GM06990 (cell line): ENCODE measurements at places on chromosomes 11 and 22.

- no peak for DNase-seq
These were observed 4.7 kb downstream of the HARBI1 start for GRCh38 chr11:46612326-46612725.

DNA sequence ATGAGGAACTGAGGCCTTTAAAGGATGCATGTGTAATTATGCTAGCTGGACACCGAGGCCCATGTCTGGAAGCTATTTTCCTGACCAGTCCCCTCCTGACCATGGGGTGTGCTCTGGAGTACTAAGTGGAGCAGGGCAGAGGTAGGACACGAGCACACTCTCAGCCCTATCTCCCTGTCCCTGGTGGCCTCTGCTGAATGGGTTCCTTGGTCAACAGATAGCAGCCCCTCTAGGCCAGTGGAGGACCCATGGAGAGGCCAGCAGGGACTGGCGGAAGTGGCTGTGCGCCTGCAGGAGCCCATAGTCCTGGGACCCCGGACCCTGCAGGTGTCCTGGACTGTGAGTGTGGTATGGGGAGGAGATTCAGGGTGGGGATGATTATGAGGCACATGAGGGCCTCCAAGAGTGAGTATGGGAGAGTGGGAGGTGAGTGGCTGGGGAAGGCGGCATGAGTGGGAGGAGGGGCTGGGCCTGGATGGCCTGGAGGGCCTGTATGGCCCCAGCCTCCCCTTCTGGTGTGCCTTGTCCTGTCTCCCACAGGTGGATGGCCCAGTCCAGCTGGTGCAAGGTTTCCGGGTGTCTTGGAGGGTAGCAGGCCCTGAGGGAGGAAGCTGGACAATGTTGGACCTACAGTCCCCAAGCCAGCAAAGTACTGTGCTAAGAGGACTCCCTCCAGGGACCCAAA lies 9.5 kb downstream of the ROBO3 start:
- no peak for DNase-seq

- no peak for DNase-seq
These were observed 4.8 kb downstream of the DIXDC1 start for GRCh38 chr11:111941963-111942362.

DNA sequence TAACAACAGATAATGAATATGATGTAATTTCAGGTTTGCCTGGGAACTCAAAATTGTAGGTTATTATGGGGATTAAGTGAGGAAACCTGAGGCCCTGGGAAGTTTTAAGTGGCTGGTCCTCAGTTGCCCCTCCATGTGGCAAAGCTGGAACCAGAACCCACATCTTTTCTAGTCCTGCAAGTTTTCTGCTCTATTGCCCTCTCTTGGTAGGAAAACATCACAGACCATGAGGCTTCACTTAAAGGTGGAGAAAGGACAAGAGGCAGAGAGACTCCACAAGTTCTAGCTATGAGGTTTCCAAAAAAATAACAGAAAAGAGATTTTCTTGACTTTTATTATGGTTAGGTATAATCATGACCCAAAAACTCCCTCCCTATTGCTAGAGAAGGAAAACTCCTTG lies 115.5 kb upstream of the DDI1 start:
- DNase-seq = no peak

- no peak for DNase-seq
These were observed 4.7 kb downstream of the DPP3 start for GRCh38 chr11:66484806-66485380.

DNA sequence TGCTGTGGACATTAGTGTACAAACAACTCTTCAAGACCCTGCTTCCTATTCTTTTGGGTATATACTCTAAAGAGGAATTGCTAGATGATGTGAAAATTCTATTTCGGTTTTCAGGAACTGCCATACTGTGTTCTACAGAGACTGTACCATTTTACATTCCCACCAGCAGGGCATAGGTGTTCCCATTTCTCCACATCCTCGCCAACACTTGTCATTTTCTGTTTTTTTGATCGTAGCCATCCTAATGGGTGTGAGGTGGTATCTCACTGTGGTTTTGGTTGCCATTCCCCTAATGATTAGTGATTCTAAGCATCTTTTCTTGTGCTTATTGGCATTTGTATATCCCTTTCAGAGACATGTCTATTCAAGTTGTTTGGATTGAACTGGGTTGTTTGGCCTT lies 29.8 kb upstream of the GRK3 start:
- no peak for DNase-seq

DNA sequence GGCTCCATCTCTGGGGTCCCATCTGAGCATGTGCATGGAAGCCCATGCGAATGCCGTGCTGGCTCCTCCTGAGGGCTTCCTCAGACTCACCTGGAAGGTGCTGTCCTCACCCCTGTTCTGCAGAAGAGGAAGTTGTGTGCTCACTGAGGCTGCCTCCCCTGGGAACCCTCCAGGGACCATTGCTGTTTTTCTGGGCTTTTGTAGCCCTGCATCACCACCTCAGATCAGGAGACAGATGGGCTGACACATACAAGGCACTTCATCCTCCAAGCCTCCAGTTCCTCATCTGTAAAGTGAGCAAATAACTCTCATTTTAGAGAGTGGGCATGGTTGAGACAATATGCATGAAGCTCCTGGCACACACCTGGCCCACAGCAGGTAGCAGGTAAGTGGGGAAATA lies 12.1 kb upstream of the LRRC32 start:
- DNase-seq = no peak

DNA sequence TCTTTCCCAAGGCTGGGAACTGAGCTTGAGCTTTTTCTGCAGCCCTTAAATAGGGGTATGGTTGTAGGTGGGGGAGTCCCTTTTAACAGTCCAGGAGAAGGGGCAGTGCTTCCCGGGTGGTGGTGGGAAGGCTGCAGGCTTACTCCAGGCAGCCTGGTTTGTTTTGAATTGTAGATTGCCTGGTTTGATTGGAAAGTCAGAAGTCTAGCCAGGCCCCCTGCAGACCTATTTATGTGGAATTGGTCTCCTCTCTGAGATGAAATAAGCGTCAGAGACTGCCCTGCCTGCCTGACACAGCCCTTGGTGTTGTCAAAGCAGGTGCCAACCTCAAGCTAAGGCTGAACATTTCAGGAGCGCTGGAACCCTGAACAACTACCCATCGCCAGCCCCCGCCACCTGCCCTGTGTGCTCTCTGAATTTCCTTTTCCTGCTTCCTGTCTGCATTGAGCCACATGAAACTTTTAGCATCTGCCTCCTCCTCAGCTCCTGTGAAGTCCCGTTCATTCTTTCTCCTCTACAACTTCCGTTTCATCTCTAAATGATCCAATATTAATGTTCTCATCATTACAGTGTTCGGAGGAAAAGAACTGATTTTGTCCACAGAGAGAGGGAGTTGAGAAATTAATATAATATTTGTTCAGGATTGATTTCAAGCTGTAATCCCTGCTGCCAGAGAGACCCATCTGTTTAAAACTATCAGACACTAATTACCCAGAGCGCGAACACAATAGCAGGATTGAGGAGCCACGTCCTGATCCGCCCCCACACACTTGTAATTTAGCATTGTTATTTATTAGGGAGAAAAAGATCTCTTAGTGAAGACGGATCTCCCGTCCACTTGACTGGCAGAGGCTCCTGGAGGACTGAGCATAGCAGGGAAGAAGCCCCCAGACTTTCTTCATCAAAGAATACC lies 136.5 kb downstream of the TRIM29 start:
- no peak for DNase-seq

DNA sequence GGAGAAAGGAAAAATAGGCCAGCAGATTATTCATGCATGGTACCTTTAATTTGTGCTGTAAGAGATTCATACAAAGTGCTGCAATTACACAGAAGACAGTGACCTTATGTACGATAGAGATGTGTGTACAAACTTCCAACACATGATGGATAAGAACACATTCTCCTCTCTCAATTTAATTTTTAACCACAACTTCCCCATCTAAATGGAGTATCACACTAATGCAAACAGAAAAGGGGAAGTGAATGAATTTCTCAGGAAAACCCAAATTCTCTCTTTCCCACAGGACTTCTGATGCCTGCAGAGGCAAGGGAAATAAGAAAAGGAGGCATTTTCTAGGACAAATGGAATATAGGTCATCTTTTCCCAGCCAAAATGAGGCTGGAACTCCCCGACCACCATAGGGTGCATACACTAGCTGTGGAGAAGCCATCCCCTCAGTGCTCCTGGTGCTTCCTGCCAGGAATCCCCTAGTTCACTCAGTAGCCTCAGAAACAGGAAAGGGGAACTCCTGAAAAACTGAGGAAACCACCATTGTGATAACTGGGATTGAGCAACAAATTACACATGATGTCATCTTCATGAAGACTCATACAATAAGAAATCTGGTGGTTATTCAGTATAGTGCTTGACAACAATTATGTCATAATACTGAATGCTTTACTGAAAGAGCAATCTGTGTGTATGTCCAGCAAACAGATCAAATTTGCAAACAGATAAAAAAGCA lies 22.4 kb downstream of the MMP10 start:
- DNase-seq = no peak

DNA sequence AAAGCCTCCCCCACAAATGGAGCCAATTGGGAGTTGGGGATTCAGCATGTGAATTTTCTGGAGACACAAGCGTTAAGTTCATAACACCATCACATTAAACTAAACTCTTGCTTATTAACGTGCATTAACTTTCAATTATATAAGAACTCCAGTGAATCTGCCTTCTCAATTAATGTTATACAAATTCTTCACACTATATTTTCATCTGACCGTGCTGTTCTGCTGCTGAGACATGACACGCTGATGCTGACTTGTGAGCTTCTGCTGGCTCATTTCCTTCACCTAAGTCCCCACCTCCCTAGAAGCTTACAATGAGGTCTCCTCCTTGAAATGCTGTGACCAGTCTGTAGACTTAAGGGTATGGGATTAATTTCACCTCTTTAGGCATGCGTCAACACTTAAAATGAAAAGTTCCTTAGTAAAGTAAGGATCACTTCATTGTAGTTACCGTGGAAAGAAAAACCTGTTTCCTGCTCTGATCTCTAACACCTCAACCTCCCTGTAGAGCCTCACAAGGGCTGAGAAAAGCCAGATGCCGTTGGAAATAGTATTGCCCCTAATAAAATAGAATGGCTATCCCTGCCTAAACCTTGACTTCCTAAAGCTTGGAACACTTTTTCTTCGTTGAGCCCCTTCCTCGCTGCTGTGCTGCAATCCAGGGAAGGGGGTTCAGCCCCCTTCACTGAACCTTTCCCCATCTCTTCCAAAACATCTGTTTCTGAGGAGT lies 2.2 kb downstream of the HBG2 start:
- DNase-seq = no peak

GRCh38 chr11:35009191-35009943 lies 92.9 kb downstream of the PDHX start:
- DNase-seq = no peak
